ENCODE measurements at places on chromosomes 5 and 9.

DNA sequence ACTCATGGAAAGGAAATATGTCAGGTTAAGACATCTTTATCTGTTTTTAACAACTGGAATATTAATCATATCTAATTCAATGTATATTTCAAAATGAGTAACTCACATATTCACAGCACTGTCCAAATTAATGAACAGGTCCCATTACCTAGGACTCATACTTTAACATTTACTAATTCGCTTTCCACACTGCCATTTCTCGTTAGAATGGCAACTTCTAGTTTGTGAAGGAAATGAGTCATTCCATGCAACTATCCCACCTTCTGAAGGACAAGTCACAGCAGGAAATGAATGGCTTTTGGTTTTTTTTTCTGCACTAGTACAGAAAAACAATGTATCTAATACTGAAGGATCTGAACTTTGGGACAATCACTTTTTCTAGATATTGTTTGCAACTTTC, 24.6 kb upstream of the IFNK start:
- DNase-seq = no peak

- DNase-seq = no peak
These were observed 14.2 kb downstream of the LPCAT1 start for GRCh38 chr5:1509346-1510085.

GRCh38 chr9:110541950-110542349, 37.6 kb downstream of the SVEP1 start:
- no peak for DNase-seq

- DNase-seq = no peak
These were observed 100.9 kb upstream of the APC start for GRCh38 chr5:112636751-112637150.

DNA sequence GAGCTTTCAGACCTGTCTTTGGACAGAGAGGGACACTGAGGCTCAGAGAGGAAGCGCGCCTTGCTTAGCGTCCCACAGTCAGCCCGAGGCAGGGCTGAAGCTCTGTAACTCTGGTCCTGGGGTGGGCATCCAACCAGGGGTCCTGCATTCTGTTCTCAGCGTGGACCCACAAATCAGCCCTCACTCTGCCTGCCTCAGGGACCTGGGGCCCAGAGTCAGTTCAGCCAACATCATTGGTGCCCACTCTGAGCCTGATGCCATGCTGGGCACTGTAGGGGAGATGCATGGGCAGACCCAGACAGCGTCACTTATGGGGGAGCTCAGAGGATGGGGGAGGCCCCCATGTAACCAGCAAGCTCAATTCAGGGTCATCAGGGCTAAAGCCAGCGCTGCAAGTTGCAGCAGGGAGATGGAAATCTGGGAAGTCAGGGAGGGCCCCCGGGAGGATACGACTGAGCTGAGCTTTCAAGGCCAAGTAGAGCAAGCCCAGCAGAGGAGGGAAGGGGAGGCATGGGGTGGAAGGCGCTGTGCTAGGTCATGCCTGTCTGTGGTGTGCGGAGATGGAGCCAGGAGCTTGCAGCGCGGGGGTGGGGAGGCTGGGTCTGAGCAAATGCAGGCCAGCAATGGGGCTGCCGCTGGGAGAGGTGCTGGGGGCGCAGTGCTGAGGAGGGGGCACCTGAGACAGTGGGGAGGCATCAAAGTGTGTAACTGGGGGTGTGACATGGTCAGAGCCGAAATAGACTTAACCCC, 21.1 kb downstream of the CORO2A start:
- no peak for DNase-seq
